ENCODE measurements at places on chromosomes 5 and 9.
A peak's percentile ranks its signal among the peaks of the same experiment; 100 is the strongest.

DNA sequence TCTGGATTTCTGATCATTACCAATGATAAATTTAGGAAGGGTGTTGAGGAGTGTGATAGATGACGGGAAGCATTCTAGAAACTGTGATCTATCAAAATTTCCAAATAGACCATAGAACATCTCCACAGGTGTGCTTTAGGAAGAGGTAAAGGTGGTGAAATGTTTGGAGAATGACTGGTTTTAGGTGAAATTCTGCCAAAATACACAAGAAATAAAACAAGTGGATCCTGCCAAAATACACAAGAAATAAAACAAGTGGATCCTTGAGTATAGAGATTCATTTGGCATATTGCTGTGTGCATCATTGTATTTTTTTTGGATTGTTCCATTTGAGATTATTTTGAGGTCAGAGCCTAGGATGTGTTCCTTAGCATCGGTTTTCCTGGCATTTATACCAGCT is 88.3 kb upstream of the CTNND2 start:
- no peak for DNase-seq

GRCh38 chr9:75197561-75197960 is 109.2 kb downstream of the OSTF1 start:
- DNase-seq = no peak

DNA sequence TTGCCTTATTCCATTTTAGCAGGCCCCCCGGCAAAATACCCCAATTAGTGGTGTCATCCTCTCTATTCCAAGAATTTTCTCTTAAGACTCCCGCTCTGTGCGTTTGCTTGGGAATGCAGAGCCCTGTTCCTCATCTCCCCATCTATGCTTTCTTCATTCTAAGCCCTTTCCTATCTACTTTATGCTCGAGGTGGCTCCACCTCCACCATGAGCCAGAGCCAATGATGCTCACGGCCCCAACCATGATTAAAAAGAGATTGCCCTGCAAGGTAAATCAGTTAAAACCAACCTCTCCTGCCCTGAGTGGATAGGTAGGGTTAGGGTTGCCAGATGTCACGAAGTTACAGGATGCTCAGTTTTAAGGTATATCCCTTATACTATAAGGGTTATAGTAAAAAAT is 677 bp upstream of the TXNDC15 start:
- DNase-seq = no peak

- DNase-seq = no peak
Observed at GRCh38 chr9:80378669-80379293, 807.0 kb downstream of the TLE4 start.

GRCh38 chr9:34510497-34511468 is 12.0 kb downstream of the ENHO start:
- DNase-seq = no peak

- DNase-seq = no peak
Observed at GRCh38 chr9:69519470-69520240, 152.5 kb downstream of the APBA1 start.

DNA sequence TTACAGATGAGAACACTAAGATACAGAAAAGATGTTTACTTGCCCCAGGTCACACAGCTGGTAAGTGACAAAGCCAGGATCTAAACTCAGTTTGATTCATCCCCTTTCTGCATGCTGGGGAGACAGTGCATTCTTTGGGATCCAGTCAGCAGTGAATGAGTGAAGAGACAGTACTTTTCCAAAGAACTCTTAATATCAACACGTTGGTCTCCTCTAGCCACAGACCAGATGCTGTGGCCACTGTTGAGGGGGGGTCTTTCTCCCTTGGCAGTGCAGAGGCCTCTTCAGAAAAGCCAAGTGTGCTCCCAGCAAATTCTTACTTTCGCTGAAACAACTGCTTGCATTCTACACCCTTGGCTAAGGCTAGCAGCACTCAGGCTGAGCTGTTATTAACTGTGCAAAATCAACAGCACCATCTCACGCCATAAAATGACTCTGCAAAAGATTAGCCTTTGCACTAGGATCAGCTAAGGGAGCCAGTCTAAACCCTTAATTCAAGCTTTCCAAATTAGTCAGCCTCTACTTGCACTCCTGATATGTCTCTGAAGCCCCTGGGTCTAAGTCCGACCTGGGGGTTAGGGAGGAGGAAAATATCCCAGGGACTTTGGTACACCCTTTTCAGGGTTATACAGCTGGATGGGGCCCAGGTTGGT is 4.8 kb upstream of the TMEM171 start:
- no peak for DNase-seq

GRCh38 chr9:89844535-89844934 is 239.7 kb downstream of the GADD45G start:
- DNase-seq = no peak

DNA sequence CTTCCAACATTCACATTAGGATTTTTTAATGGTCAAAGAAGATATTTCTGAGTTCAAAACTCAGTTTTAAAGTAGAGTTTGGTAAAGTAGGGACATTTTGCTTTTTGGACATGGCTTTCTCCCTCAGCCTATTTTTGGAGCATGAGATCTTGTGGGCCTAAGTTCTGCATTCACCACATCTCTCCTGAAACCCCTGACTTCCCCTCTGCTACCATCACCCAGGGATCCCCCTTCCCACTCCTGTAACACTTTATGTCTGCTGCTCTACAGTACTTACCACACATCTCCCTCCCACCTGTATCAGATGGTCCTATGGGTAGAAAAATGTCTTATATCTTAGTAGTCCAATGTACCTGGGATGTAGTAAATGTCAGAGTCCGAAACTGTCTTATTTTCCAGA is 48.2 kb upstream of the JAK2 start:
- no peak for DNase-seq

DNA sequence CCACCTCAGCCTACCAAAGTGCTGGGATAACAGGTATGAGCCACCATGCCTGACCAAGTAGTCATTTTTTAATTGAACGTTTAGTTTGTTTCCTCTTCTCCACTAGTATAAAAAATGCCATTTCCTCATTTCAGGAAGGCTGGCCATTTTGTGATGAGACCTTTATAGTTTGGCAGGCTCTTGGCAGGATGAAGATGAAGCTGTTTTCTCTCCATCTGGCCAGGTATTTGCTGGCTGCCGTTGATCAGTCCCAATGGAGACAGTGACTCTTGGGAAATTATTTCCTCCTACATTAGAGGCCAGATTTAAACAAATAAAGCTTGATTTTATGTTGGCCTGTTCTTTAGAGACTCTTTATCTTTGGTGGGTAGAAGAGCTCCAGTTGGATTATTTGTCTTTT is 199.0 kb downstream of the ARHGAP26 start:
- no peak for DNase-seq

DNA sequence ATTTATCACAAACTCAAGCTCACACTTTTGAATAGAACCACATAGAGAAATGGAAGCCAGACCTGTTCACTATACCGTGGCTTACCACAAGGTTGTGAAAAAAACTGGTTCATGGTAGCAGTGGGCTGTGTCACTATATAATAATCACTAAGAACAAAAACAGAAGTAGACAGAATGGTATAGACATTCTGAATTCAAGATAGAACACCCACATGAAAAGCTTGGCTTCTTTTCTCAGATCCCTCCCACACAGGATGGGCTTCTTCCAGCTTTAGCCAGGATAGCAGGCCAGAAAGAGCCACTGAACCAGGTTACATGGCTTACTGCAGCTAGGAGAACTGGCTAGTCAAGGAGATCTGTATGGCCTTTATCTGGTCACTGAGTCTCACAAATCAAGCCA is 6.1 kb upstream of the NRG2 start:
- DNase-seq = no peak

DNA sequence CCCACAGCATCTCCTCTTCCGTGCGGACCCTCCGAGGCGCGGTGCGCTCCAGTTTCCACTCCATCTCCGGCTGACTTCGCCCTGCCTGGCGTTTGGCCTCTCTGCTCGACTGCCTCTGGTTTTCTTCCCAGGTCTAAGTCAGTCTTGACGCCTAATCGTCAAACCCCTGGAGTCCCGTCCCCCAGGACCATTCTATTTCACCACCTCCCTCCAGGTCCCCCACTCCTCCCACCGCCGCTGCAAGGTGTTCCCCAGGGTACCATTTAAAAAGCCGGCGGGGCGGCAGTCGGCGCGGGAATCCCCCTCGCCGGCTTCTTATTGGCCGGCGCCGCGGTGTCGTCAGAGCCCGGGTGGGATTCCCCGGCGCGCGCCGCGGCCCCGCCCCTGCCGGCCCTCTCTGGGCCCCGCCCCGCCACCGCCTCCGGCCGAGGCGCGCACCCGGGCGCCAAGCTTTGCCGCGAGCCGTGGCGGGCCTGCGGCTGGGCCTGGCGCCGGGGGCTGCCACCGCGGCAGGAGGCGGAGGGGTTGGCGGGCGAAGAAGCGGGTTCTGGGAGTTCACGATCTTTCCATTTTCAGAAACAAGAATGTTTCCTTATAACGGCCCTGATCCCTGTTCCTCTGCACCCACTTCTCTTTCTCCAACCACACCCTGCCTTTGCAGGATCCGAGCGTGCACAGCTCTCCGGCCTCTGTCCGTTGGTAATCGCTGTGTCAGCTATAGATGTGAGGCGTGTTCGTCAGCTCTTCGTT is at the start of gene CDC20B:
CDC20B (minus strand) TSS at position 241 of the 750 bp plus-strand sequence; CDS start at position 64, 177 bp downstream.
- DNase-seq = peak; percentile 80

DNA sequence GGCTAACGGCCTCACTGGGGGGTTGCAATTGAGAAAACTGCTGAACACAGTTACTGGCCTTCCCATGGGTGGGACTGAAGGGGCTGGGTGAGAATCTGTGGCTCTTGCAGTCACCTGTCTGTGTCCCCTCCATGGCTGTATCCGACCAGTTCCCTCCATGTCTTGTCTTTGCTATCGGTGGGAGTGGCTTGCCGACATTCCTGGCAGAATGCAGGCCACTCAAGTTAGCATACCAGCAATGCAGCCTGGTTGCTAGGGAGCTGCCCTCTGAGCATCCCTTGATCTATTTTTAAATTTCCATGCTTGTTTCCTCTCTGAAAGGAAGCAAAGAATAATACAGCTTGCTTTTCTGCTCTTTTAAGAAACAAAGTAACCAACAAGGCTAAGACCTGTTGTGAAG is 1509.7 kb upstream of the WWC1 start:
- no peak for DNase-seq

DNA sequence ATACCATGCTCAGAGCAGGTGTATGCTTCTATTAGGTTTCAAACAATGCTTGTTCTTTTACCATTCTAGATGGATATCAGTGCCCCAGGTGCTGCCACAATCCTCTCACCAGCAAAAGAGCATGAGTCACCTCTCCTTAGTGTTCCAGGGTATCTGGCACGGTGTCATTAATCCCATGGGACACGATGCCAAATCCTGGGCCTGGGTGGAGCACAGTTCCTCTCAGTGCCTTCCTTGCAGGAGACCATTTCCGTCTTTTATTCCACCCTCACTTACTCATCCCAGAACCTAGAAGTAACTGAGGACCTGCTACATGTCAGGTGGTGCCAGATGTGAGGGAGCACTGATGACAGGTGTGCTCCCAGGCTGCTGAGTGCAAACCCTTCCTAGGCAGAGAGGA is 1.3 kb upstream of the OR13J1 start:
- DNase-seq = no peak

- no peak for DNase-seq
Observed at GRCh38 chr9:135765416-135765815, 63.4 kb downstream of the KCNT1 start.

DNA sequence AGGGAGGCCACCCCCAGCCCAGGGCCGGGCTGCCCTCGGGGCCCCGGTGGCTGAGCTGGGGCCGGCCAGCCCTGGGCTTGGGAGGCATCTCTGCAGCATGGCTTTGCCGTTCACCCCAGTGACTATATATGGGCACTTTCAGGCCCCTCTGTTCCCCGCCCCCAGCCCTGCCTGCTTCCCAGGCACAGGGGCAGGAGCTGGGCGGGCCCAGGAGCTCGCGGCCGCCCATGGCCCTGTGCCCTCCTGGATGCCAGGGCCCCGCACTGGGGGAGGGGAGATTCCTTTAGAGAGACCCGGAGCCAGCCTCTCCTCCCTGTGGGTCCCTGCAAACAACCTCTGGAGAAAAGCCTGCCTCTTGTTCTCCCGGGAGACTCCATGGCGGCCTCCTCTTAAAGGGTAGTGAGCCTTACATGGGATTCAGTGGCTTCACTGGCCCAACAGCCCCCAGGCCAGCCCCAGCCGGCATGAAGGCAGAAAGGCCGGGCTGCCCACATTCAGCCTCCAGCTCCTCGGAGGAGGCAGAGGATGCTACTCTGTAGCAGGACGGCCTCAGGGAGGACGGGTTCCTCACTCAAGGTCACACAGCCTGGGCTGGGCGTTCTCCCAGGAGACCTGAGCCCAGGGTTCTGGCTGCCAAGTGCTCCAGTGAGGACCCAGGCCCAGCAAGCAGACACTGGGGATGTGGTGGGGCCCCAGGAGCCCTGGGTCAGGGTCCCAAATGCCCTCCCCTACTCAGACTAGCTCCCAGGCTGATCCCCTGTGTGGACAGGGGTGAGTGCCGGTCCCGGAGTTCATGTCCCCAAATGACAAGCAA is 4.1 kb downstream of the NACC2 start:
- DNase-seq = peak; percentile 88

- DNase-seq = no peak
Observed at GRCh38 chr5:71492817-71493615, 37.6 kb downstream of the BDP1 start.

- DNase-seq = no peak
Observed at GRCh38 chr5:159301466-159301865, 28.8 kb downstream of the IL12B start.

DNA sequence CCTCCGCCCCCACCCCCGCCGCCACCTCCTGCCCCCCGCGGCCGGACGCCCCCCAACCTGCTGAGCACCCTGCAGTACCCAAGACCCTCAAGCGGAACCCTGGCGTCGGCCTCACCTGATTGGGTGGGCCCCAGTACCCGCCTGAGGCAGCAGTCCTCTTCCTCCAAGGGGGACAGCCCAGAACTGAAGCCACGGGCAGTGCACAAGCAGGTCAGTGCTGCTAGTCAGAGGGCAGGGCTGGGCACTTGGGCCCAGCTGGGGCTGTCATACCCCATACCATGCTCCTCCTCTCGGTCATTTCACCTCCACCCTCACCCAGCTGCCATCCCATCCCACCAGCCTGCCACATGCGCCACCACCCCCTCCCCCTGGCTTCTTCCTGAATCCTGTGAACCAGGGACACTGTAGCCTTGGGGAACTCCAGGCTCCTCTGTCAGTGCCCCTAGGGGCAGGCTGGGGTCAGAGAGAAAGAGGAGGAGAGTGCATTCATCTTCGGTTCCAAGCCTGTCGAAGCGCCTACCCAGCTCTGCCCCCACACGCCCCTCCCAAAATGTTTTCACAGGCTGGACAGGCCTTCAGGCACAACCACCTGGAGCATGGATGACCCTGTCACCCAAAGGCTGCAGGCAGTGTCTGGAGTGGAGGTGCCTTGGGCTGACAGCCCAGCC is 122.0 kb downstream of the DAB2IP start:
- peak; percentile 60 for DNase-seq

- DNase-seq = no peak
Observed at GRCh38 chr5:146426853-146427618, 20.1 kb upstream of the TCERG1 start.

DNA sequence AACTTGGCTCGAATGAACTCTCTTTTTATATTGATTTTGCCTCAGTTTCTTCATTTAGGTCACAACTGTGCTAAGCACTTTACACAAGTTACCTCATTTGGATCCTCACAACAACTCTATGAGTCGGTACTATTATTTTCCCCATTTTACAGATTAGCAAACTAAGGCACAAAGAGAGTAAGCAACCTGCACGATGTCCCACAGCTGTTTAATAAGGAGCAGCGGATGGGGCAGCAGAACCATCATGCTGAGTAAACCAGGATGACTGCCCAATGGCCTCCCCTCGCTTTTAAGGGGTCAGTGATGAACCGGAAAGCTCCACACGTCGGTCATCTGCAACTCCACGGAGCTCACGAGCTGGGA is 607 bp downstream of the PRELID2 start:
- DNase-seq = no peak

GRCh38 chr9:136292591-136293448 is 11.1 kb downstream of the CCDC187 start:
- DNase-seq = no peak

- DNase-seq = no peak
Observed at GRCh38 chr9:81517954-81518353, 171.4 kb downstream of the TLE1 start.
